ENCODE measurements at places on chromosomes 11 and 22. TPM values are rescaled to one million over a fixed set of nuclear protein-coding genes. Genes with fewer than 3 reads are reported as not detected.

GRCh38 chr11:79381036-79381435, 59.8 kb downstream of the TENM4 start:
- no peaks in the 10 kb centered on the region for H3K36me3 ChIP-seq
- H3K27me3 ChIP-seq: no peaks in the 10 kb centered on the region
- H3K27ac ChIP-seq: no peak overlapping the region
- no peak for DNase-seq

- no peaks in the 10 kb centered on the region for H3K4me1 ChIP-seq
- H3K36me3 ChIP-seq: no peaks in the 10 kb centered on the region
- DNase-seq: no peak
- H3K27me3 ChIP-seq: no peaks in the 10 kb centered on the region
- no peak overlapping the region for H3K4me3 ChIP-seq
- H3K27ac ChIP-seq: no peak overlapping the region
These were observed 164.5 kb downstream of the STK33 start for GRCh38 chr11:8429483-8429882.

DNA sequence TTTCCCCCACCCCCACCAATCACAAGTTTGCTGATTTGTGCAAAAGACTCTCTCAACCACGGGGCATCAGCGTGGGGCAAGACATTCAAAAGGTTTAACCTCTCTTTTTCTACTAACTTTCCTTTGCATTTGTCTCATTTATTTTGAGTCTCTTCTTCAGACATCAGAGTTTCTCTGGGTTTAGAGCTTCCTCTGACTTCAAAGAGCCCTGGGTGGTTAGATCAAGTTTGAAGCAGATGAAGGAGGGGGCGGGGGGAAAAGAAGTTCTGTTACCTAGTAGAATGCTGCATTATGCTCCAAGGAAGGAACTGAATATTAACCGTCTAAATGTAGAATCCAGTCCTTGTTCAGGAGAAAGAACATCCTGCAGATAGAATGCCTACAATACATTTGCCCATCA, 24.5 kb downstream of the GAS2 start:
- no peaks in the 10 kb centered on the region for H3K27me3 ChIP-seq
- no peaks in the 10 kb centered on the region for H3K4me1 ChIP-seq
- DNase-seq: no peak
- H3K4me3 ChIP-seq: no peak overlapping the region
- no peaks in the 10 kb centered on the region for H3K36me3 ChIP-seq

DNA sequence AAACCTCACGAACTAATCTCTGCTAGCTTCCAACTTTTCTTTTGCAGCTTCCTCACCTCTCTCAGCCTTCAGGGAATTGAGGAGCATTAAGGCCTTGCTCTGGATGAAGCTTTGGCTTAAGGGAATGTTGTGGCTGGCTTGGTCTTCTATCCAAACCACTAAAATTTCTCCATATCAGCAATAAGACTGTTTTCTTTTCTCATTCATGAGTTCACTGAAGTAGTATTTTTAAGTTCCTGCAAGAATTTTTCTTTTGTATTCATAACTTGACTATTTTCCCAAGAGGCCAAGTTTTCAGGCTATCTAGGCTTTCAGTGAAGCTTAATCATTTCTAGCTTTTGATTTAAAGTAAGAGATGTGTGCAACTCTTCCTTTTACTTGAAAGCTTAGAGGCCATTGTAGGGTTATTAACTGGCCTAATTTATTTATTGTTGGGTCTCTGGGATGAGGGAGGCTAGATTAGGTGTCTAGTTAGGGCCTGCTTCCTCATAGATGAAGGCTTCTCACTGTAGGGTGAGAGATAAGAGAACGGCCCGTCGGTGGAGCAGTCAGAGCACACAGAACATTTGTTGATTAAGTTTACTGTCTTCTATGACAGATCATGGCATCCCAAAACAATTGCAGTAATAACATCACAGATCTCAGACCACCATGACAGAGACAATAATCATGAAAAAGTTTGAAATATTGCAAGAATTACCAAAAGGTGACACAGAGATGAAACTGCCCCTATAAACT, 33.2 kb downstream of the CSF2RB start:
- peaks cover 18% of the 10 kb centered on the region for H3K27me3 ChIP-seq
- no peak overlapping the region for H3K27ac ChIP-seq
- DNase-seq: no peak
- no peaks in the 10 kb centered on the region for H3K36me3 ChIP-seq
- H3K4me1 ChIP-seq: no peaks in the 10 kb centered on the region

- no peak overlapping the region for H3K27ac ChIP-seq
- peaks cover 11% of the 10 kb centered on the region for H3K36me3 ChIP-seq
- H3K27me3 ChIP-seq: no peaks in the 10 kb centered on the region
- no peak for DNase-seq
- H3K4me1 ChIP-seq: no peaks in the 10 kb centered on the region
These were observed 155.7 kb downstream of the TBC1D22A start for GRCh38 chr22:46918197-46918596.

The SDF2L1 gene
- total RNA-seq: 25.0 TPM
